ENCODE measurements at places on chromosomes 12 and 14. TPM values are rescaled to one million over a fixed set of nuclear protein-coding genes. Genes with fewer than 3 reads are reported as not detected.

ESRRB gene
- total RNA-seq: 0.36 TPM

GTF2H3 gene
- total RNA-seq: 66.7 TPM

PIWIL1 gene
- not detected for total RNA-seq

CCDC63 gene
- 0.24 TPM for total RNA-seq

CD163 gene
- total RNA-seq: not detected

KRT85 gene
- total RNA-seq: not detected

ACSS3 gene
- not detected for total RNA-seq

TPPP2 gene
- total RNA-seq: not detected

CACNA1C gene
- 0.14 TPM for total RNA-seq

BMP4 gene
- total RNA-seq: 0.21 TPM

WDHD1 gene
- 50.7 TPM for total RNA-seq

ASB2 gene
- total RNA-seq: 45.6 TPM

TEAD4 gene
- total RNA-seq: 3.8 TPM

TPH2 gene
- total RNA-seq: not detected

NTN4 gene
- total RNA-seq: 0.69 TPM

KRT5 gene
- total RNA-seq: not detected

ZFHX2 gene
- total RNA-seq: 3.7 TPM

GUCY2C gene
- not detected for total RNA-seq

SYNE3 gene
- total RNA-seq: 66.2 TPM

PRPH gene
- not detected for total RNA-seq

Data from activated T-cell treated with anti-CD3 and anti-CD28 coated beads, Interleukin-2, amount 50 U/mL, for 72 hours (primary cell).